Psoas muscle (tissue), 8 donors: ENCODE measurements at places on chromosomes 5 and 9. TPM values are rescaled to one million over a fixed set of nuclear protein-coding genes. Genes with fewer than 3 reads are reported as not detected.

SCAI gene
- total RNA-seq, result 4.1 TPM

GLE1 gene
- total RNA-seq, result 24.9 TPM

ANKH gene
- 63.0 TPM for total RNA-seq

GRCh38 chr5:137360607-137361006 lies 138.5 kb downstream of the SPOCK1 start:
- H3K36me3 ChIP-seq, result no peaks in the 10 kb centered on the region
- no peaks in the 10 kb centered on the region for H3K27me3 ChIP-seq
- H3K27ac ChIP-seq, result no peak overlapping the region
- no peak overlapping the region for H3K4me3 ChIP-seq
- H3K4me1 ChIP-seq, result no peaks in the 10 kb centered on the region

GRCh38 chr5:130870691-130871090 lies 294.4 kb downstream of the HINT1 start:
- H3K27ac ChIP-seq, result no peak overlapping the region
- no peaks in the 10 kb centered on the region for H3K36me3 ChIP-seq
- H3K27me3 ChIP-seq, result no peaks in the 10 kb centered on the region
- no peak for DNase-seq
- no peak overlapping the region for H3K4me3 ChIP-seq
- H3K4me1 ChIP-seq, result no peaks in the 10 kb centered on the region

DNA sequence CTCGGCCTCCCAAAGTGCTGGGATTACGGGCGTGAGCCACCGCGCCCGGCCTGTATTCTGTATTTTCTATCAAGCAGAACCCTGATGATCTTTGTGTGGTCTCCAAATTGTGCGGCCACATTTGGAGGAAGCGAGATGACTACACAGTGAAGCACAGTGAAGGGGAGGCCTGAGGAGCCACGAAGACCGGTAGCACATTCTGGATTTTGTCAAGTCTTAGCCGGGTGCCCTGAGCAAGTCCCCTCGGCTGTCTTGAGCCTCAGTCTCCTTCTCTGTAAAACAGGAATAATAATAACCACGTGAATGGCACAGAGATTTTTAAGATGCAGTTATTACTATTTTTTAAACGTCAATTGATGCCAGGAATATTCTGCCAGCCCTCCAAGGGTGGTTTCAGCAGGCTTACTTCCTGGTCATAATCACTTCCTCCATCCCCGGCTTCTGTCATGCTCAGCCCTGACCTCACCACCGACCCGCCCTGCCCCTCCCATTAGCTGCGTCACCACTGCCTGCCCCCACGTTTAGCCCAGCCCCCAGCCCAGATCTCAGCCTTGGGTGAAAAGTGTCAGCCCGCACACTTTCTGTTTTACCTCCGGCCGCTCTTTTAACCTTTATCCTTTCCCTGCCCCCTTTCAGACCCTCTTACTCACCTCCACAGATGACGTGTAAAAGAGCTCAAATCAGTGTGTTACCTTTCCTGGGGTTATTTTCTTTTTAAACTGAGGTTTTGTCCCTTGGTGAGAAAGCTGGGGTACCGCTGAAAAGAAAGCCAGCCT lies 27.0 kb upstream of the ERGIC1 start:
- DNase-seq, result peak; percentile 93
- no peaks in the 10 kb centered on the region for H3K27me3 ChIP-seq
- H3K36me3 ChIP-seq, result no peaks in the 10 kb centered on the region
- H3K4me3 ChIP-seq, result peak overlapping the region; percentile 48
- peak overlapping the region; percentile 72 for H3K27ac ChIP-seq
- H3K4me1 ChIP-seq, result no peaks in the 10 kb centered on the region

DNA sequence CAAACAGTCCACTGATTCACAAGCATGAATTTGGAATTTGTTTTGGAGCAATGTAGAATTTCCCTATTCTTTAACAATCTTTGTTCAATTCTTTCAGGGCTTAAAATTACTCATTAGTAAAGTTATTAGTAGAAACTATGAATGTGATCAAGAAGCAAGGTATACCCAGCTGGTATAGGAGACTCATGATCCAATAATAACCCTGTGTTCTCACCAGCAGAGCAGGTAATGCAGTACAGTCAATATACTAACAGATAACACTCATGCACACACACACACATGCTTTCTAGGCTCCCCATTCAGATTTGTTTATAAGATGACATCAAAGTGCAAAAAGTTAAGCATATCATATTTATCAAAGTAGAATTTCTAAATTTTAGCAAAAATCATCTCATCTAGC lies 445.2 kb downstream of the ELAVL2 start:
- no peaks in the 10 kb centered on the region for H3K36me3 ChIP-seq
- no peaks in the 10 kb centered on the region for H3K4me1 ChIP-seq
- H3K4me3 ChIP-seq, result no peak overlapping the region

DNA sequence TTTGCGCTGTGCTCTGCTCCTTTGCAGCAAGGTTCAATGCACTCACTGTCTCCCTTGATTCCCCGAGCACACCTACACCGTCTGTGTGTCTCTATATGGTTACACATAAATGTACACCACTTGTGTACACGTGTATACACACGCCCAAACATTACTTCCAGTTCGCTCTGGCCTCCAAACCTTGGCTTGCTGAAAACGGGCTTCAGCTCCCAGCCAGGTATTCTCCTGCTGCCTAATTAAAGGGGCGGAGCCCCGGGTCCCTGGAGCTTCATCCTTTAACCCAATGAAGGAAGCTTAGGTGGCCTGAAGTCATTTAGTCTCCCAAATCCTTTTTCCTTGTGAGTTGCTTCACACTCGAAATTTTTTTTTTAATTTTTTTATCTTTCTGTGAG lies 4.6 kb downstream of the ISL1 start:
- H3K27me3 ChIP-seq, result peaks cover 16% of the 10 kb centered on the region
- DNase-seq, result no peak
- no peaks in the 10 kb centered on the region for H3K4me1 ChIP-seq
- no peak overlapping the region for H3K4me3 ChIP-seq
- H3K36me3 ChIP-seq, result no peaks in the 10 kb centered on the region
- no peak overlapping the region for H3K27ac ChIP-seq

DNA sequence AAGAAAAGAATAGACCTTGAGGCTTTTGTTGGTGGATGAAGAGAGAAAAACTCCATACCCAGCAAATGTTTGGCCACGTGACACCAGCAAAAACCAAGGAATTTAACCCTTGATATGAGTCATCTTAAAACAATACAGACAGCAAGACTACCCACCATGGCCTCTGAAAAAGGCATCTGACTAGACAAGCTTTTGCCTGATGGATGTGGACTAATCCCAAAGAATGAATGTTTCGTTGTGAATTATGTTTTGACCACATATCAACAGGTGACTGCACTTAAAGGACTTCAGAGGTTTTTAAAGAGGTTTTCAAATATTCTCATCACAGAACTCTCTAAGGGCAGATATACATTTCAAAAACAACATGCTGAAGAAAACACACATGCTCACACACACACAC lies 33.0 kb upstream of the SLC1A3 start:
- H3K4me3 ChIP-seq, result no peak overlapping the region
- no peaks in the 10 kb centered on the region for H3K27me3 ChIP-seq
- no peaks in the 10 kb centered on the region for H3K36me3 ChIP-seq
- no peaks in the 10 kb centered on the region for H3K4me1 ChIP-seq

DNA sequence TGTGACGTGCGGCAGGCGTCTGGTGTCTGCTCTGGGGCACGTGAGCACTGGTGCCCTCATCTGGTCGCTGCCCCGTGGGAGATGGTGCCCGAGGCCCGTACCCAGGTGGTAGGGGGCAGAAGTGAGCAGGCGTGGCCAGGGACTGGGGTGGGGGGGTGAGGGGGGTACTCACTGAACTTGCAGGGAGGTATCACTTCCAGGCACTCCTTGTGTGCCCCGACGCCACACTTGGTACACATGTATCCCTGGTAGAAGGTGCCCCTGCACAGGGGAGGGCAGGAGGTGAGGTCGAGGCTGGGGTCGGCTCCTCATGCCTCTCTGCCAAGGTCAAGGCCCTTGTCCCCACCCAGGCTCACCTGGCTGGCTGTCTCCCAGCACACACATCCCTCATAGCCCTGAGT lies 45.2 kb upstream of the SARDH start:
- H3K27ac ChIP-seq, result no peak overlapping the region
- no peak for DNase-seq

DNA sequence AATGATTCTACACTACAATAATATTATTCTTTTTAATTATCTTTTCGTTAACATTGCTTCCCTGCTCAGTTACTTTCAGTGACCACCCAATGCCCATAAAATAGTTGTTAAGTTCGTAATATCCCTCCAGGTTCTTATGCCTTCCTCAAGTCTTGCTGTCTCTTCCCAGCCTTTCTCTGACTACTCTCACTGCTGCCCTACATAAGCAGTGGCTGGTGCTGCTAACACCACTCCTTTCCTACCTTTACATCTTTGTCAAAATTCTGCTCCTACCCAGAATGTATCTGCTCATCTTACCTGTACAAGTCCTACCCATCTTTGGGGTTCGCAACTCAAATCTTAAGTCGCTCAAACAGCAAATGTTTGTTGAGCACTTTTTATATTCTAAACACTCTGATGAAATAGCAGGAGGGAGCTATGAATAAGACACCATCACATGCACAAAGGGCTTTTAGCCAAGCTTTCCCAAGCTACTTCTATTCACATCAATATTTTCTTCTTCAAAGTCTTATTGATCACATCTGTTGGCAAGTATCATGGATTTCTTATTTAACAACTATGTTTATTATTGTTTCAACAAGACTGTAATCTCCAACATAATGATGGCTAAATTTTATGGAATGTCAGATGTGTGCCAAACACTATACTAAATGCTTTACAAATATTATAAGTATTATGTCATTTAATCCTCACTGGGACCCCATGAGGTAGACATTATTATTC lies 29.5 kb downstream of the SLC25A46 start:
- peaks cover 8% of the 10 kb centered on the region for H3K36me3 ChIP-seq
- H3K4me1 ChIP-seq, result no peaks in the 10 kb centered on the region
- DNase-seq, result no peak
- H3K27ac ChIP-seq, result no peak overlapping the region
- H3K27me3 ChIP-seq, result no peaks in the 10 kb centered on the region
- H3K4me3 ChIP-seq, result no peak overlapping the region

DNA sequence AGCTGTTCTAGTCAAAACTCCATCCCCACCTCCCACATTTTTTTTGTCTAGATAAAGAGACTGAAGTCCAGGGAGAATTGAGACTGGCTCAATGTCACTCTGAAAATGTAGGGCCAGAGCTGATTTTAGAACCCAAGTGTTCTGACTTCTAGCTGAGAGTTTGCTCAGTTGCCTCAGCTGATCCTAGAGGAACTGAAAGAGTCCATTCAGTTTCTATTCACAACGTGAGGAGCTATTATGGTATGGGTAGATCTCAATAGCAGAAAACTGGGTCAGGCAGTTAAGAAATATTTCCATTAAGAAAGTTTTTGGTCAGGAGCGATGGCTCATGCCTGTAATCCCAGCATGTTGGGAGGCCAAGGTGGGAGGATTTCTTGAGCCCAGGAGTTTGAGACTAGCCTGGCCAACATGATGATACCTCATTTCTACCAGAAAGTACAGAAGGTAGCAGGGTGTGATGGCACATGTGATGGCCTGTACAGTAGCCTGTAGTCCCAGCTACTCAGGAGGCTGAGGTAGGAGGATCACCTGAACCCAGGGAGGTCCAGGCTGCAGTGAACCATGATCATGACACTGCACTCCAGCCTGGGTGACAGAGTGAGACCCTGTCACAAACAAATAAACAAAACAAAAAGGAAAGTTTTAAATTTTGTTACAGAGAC lies 61.7 kb downstream of the GLRA1 start:
- no peaks in the 10 kb centered on the region for H3K36me3 ChIP-seq
- no peak overlapping the region for H3K4me3 ChIP-seq
- H3K27me3 ChIP-seq, result no peaks in the 10 kb centered on the region
- H3K4me1 ChIP-seq, result no peaks in the 10 kb centered on the region
- no peak for DNase-seq
- no peak overlapping the region for H3K27ac ChIP-seq

- peaks cover 4% of the 10 kb centered on the region for H3K27me3 ChIP-seq
- no peak overlapping the region for H3K4me3 ChIP-seq
- H3K36me3 ChIP-seq, result no peaks in the 10 kb centered on the region
- no peak for DNase-seq
- no peaks in the 10 kb centered on the region for H3K4me1 ChIP-seq
- H3K27ac ChIP-seq, result no peak overlapping the region
Observed at GRCh38 chr5:168649306-168649705, 70.1 kb upstream of the PANK3 start.
